H7 (cell line): ENCODE measurements at places on chromosomes 12 and 14.

GRCh38 chr14:75944607-75945241, 37.1 kb downstream of the TGFB3 start:
- no peak for DNase-seq

GRCh38 chr12:89038831-89039512, 313.3 kb downstream of the DUSP6 start:
- DNase-seq: no peak

DNA sequence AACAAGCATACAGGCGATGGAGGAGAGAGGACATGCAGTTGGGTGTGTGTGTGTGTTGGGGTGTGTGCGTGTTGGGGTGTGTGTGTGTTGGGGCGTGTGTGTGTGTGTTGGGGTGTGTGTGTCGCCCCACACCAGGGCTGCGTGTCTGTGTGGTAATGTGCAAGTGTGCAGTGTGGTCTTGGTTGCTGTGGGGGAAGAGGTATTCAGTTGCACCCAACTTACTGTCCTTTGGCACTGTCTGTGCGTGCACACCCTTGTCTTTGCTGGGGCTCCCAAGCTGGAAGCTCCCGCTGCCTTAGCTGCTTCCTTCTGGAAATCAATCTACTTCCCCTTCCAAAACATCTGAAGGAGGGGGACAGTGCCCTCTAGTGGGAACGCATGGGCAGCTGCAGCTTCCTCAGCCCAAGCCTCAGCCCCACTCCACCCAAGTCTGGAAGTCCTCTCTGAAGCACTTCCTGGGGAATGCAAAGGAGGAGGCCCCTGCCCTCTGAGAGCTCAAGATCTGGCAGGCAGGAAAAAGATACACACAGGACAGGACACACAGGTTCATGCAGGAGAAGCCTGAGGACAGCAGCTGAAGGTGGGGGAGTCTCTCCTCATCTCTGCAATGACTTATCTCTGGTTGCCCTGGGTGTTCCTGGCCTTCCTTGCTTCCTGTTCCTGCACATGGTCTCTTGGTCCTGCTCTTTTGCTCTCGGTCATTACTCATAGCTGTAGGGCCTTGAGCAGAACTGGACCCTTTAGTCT, 13.1 kb downstream of the ASIC1 start:
- peak; percentile 86 for DNase-seq

DNA sequence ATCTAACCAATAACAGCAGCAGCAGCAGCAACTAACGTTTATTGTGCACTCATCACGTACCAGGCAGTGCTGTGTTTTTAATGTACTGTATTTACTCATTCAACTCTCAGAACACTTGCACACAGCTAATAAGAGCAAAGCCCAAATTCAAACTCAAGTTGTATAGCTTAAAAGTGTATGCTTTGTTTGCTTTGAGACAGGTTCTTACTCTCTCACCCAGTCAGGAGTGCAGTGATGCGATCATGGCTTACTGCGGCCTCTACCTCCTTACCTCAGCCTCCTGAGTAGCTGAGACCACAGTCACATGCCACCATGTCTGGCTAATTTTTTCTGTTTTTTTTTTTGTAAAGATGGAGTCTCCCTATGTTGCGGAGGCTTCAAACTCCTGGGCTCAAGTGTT, 105.4 kb downstream of the PAPLN start:
- no peak for DNase-seq

DNA sequence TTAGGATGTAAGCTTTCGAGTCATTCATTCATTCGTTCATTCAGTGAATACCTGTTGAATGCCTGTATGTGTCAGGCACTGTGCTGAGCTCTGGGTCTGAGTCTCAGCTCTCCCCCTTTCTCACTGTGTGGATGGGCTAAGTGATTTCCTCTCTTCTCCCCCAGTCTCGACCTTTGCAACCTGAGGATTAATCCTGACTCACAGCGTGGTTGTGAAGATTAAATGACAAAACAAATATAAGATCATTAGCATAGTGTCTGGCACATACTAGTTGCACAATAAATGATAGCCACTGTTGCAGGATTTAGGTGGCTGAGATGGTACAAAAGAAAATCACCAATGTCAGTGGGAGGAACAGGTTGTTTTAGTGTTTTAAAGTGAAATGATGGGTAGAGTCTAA, 136.7 kb downstream of the GPR135 start:
- no peak for DNase-seq
